ENCODE measurements at places on chromosomes 12 and 14. TPM values are rescaled to one million over a fixed set of nuclear protein-coding genes. Genes with fewer than 3 reads are reported as not detected.

The PLD4 gene
- 0.13 TPM for total RNA-seq

The FBLN5 gene
- total RNA-seq, result 70.5 TPM

The GPR84 gene
- total RNA-seq, result not detected

The OR11H7 gene
- not detected for total RNA-seq

The TOMM20L gene
- total RNA-seq, result not detected

The CLMN gene
- 9.0 TPM for total RNA-seq

The HPD gene
- total RNA-seq, result 2.7 TPM

The FOXM1 gene
- 1.5 TPM for total RNA-seq

The TTC9 gene
- total RNA-seq, result 0.91 TPM

The E2F7 gene
- 0.08 TPM for total RNA-seq

DNA sequence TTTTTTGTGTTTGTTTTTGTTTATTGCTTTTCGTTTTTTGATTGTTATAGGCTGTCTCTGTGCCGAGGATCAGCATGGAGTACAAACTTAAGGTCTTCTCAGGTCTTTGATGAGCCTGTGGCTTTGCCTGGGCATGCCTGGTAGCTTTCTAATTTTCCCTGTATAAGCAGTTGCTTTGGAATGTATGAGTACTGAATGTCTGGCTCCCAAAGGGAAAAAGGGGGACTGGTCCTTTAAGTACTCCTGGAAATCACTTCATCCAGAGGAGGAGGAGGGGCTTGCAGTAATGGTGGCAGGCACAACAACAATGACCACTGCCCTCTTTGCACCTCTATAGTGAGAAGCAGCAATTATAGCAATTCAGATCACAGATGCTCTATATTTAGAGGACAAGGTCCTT lies 67.6 kb upstream of the TTC7B start:
- DNase-seq, result no peak

GRCh38 chr12:48882315-48882687 lies 16.6 kb upstream of the RND1 start:
- DNase-seq, result no peak

DNA sequence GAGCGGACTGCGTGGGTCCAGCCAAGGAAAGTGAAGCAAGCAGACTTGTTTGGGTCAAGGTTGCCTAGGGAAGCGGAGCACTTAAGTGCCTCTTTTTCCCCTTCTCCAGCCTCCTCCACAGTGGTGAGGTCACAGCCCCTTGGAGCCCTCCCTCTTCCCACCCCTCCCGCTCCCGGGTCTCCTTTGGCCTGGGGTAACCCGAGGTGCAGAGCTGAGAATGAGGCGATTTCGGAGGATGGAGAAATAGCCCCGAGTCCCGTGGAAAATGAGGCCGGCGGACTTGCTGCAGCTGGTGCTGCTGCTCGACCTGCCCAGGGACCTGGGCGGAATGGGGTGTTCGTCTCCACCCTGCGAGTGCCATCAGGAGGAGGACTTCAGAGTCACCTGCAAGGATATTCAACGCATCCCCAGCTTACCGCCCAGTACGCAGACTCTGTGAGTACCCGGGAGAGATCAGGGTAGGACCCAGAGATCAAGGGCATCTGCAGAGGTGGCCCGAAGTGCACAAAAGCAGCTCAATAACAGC lies at the start of gene TSHR:
TSHR (plus strand) TSS at position 206 of the 526 bp plus-strand sequence; CDS start at position 266, 60 bp downstream.
- peak; percentile 42 for DNase-seq

DNA sequence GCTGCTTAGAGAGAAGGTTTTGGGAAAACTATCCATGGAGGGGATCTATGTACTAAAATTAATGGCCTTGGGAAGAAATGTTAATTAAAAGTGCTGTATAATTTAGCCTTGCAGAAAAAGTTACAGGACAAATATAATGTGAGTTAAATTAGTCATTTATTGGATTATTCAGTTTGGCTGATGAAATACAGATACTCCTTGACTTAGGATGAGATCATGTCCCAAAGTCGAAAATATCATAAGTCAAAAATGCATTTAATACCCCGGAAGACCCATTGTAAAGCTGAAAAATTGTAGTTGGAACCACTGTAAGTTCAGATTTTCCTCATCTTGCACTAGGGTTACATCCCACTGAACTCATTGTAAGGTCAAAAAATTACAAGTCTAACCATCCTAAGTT lies 9.7 kb downstream of the RTRAF start:
- no peak for DNase-seq

- peak; percentile 73 for DNase-seq
These were observed at the start of gene GPR135 for GRCh38 chr14:59465316-59466135. GPR135 (minus strand) TSS chr14:59465380; CDS start chr14:59465226, 154 bp downstream.

DNA sequence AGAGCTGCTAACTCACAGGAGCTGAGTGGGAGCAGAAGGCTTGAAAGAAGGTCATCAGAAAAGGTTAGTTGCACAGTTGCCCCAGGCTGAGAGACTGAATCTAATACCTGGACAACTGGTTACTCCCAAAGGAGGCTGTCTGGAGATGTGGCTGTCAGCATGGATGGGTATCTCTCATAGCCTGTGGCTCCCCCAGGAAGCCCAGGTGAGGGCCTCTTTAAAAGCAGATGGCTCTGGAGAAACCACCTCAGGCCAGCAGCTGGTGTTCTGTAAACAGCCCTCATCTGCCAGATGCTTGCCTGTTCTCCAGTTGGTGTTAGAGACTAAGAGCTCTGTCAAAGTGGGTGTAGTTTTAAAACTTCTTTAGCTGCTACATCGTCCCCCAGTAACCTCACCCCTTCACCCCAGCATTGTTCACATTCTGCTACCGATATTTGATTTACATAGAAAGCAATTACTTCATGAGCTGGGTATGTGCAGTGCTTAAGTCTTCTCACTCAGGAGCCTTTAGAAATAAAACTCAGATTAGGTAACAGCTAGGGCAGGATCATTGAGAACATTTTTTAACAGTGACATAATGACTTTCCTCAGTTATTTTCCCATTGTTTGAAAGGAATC lies 25.8 kb downstream of the DACT1 start:
- DNase-seq, result no peak

DNA sequence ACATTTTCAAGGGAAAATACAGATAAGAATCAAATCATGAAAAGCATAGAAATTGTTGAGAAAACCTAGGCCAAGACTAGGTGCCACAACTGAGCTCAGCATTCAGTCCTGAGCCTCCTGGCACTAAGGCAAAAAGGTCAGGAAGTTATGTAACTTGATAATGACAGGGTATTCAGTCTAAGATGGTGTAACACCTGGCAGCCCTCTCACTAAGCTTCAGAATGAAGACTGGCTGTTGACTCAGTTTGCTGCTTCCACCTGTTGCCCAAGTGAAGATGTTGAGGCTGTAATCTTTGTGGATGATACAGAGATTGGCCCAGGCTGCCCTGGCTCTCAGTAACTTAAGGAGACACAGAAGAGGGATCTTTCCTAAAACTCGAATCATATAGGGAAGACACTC lies 19.6 kb downstream of the PROX2 start:
- no peak for DNase-seq

- DNase-seq, result no peak
These were observed 61.9 kb upstream of the MAX start for GRCh38 chr14:65164068-65164824.

GRCh38 chr12:41697161-41697560 lies 447.5 kb downstream of the GXYLT1 start:
- DNase-seq, result no peak

DNA sequence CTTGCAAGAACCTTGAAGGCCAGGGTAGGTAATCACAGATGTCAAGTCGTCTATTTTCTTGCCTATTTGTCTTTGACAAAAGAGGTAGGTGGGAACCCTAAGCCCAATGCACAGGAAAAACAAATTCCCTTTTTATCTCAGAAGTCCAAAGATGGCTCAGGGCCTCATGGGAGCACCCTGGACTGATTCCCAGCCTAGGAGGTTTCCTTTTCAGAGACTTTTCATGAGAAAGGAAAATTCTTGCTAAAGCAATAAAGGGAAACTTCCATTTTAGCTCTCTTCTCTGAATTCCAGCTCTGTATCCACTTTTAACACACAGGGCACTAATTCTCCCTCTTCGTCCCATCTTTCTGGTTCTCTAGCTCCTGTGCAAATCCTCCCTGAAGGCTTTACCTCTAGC lies 1.2 kb downstream of the ZNF641 start:
- DNase-seq, result peak; percentile 69

DNA sequence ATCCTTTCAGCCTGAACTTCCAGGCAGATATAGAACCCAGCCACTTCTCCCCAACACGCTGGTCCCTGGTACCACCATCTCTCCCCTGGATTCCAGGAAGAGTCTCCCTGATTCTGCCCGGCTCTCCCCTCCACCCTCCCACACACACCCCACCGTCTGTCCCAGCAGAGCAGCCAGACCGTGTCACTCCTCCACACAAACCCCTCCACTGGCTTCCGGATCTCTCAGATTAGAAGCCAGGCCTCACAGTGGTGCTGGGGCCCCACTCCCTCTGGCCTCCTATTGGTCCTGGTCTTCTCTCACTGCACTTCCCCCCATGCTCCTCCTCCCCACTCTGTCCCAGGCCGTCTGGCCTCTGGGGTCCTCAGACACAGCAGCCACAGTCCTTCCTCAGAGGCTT lies 52.4 kb upstream of the CDKN3 start:
- DNase-seq, result no peak

DNA sequence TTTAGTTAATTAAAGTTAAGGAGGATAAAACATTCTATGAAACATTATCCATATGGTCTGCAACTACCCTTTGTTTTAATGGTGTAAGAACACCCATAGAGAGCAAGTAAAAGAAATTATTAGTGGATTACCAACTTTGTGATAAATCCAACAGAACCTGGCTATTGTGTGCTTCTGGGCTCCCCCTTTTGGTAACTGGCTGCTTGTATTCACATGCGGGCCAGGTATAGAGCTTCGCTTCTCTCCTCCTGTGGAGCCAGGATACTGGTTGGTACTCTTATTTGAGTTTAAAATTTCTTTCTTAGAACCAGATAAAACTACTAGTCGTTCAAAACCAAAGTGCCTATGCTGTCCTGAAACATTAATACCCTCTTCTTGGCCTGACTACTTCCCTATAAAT lies 81.0 kb downstream of the PTPRR start:
- no peak for DNase-seq

- no peak for DNase-seq
These were observed 33.7 kb downstream of the RASSF8 start for GRCh38 chr12:25992026-25992782.

- DNase-seq, result no peak
These were observed 43.9 kb upstream of the TESC start for GRCh38 chr12:117143008-117143532.

GRCh38 chr12:40146800-40147797 lies 41.2 kb upstream of the SLC2A13 start:
- DNase-seq, result no peak

GRCh38 chr14:72888636-72889201 lies 5.2 kb downstream of the DPF3 start:
- no peak for DNase-seq

GRCh38 chr14:20683891-20684661 lies at the start of gene RNASE4:
RNASE4 (plus strand) TSS chr14:20684560; CDS start chr14:20699372, 14,812 bp downstream.
- peak; percentile 91 for DNase-seq

DNA sequence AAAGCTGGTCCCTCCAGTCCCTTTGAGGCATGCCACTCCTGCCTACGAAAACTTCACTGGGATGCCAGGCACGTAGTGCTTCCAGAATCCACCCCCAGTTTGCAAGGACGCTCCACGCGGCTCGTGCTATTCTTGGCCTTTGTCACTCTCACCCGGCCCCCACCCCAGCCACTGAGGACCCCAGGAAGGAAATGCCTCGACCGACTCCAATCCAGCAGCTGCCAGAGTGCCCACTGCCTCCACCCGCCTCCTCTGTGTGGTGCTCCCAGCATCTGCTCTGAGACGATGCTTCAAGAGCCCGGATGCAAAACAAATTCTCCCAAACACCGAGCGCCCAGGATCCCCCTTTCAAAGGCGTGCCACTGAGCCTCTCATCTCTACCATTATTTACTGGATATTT lies 123.9 kb downstream of the RFLNA start:
- no peak for DNase-seq

DNA sequence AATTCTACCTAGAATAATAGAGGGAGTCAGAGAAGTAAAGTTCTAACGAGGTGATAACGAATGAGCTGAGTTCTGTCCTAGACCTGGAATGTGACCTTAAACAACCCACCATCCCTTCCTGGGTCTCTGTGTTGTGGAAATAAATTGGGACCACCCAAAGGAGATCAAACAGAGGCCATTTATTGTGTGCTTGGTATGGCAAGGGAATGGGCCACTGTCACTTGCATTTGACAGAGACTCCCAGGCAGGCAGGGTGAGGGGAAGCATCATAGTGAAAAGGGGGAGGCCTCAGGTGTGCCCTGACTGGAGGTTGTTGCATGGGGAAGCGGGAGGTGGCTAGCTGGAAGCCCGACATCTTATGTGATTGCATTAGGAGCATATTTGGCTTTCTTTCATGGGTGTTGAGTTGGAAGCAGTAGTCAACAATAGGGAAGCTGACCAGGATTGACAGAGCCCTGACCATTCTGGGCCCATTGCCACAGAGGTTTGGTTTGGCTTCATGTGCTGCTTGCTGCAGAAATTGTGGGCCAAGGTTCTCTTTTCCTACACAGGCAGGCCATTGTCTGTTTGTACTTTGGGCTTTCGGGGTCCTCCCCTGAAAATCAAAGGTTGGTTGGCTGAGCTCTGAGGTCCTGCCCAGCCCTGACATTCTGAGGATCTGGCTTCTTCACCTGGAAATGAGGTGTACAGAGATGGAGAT lies 17.6 kb upstream of the FAM181A start:
- DNase-seq, result no peak

DNA sequence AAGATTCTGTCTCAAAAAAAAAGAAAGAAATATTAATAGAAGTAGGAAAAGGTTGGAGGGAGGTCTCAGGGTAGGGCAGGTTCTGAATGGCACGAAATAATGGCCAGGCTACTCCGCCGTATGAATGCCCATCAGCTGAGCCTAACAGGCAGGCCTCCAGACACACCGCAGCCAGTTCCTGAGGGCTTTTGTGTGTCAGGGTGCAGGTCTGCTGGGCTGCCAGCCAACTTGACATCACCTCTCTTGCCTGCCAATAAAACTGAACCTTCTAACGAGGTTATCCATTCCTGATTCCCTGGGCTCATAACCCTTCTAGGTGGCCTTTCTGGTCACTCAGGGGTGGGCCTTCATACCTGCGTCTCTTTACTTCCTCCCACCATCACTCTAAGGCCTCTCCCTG lies 3.0 kb downstream of the IFI27 start:
- peak; percentile 77 for DNase-seq

- DNase-seq, result no peak
These were observed 69.5 kb downstream of the STON2 start for GRCh38 chr14:81330619-81331122.

DNA sequence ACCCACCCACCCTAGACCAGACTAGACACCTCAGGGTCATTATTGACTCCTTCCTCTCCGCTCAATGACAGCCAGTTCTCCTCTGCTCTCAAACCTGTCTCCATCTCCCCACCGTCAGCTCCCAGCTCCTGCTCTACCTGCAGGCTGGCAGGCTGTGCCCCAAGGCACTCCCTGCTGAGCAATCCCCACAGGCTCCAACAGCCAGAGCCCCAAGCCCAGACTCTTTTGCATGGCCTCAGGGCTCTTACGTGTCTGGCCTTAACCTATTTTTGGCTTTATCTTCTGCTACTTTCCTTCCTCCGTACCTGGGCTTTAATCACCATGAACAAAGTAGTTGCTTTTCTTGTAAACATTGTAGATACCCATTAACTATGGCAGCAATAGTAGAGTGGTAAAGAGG lies 162.9 kb upstream of the PRMT8 start:
- no peak for DNase-seq

- DNase-seq, result peak; percentile 13
These were observed 3.7 kb upstream of the BEGAIN start for GRCh38 chr14:100590726-100591452.

GRCh38 chr12:122858171-122858570 lies 22.9 kb downstream of the HIP1R start:
- peak; percentile 23 for DNase-seq

Measured in Right ventricle myocardium superior (tissue), 1 donor.